Ascending aorta (tissue), 2 donors: ENCODE measurements at places on chromosomes 1 and 21.

DNA sequence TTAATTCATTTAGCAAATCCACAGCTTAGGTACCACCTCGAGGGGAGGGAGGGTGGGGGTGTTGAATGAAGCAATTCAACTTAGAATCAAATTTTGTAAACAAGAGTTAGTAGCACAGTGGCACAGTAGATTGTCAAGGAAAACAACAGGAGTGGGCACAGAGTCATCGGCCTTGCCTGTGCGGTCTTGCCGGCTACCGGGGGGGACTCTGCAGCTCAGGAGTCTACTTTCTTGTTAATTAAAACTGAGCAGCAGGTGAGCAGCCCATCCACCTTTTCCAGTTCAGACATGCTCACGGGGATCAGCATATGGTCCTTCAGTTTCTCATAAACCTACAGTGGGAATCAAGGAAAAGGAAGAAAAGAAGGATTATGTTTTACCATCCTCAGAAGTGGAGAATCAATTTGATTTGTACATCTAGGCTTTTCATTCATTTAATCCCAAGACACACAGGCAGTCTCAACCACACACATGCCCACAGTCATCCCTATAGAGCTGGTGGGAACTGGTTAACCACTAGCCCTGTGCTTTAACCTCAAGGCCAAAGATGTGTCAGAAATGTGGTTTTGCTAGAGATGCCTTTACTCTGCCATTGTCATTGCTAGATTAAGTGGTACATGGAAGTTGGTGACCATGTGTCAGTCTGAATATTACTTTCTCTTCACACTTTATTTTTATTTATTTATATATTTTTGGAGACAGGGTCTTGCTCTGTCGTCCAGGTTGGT, 45.0 kb upstream of the BCL10 start:
- no peak for DNase-seq

- DNase-seq, result no peak
Measured at GRCh38 chr1:197638316-197638715, 137.0 kb downstream of the DENND1B start.

- no peak for DNase-seq
Measured at GRCh38 chr1:59384443-59384842, 87.5 kb downstream of the FGGY start.

GRCh38 chr1:23798662-23799142, 1.9 kb downstream of the GALE start:
- no peak for DNase-seq

DNA sequence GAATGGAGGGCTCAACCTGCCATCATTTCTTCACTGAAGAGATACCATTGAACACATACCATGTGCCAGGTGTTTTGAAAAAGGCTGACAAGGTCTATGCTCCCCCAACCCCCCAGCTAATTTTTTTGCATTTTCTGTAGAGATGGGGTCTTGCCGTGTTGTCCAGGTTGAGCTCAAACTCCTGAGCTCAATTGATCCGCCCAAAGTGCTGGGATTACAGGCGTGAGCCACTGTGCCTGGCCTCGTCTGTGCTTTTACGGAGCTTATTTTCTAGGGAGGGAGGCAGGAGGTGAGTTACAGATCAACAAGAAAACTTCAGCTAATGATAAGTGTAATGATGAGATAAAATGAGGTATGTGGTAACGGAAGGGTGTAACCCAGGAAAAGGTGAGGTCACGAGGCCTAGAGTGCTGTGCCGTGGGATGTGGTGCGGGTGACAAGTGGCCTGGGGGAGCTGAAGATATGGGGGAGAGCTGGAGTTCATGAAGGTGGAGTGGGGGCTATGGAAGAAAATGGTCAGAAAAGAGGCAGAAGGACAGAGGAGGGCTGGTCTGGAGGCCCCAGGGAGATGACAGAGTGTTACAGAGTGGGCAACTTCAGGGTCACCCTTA, 28.2 kb downstream of the FAAH start:
- DNase-seq, result no peak

DNA sequence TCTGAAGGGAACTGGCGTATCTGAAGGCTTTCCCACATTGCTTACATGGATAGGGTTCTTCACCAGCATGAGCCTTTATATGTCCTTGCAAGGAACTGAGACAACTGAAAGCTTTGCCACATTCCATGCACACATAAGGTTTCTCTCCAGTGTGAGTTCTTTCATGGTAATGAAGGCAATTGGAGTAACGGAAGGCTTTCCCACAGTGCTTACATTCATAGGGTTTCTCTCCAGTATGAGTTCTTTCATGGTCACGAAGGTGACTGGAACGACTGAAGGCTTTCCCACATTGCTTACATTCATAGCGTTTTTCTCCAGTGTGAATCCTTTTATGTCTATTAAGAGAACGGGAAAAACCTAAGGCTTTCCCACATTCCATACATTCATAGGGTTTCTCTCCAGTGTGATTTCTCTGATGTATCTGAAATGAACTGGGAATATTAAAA, 15.0 kb downstream of the ZNF124 start:
- DNase-seq, result no peak

GRCh38 chr1:55579332-55580001, 364.3 kb upstream of the USP24 start:
- no peak for DNase-seq

DNA sequence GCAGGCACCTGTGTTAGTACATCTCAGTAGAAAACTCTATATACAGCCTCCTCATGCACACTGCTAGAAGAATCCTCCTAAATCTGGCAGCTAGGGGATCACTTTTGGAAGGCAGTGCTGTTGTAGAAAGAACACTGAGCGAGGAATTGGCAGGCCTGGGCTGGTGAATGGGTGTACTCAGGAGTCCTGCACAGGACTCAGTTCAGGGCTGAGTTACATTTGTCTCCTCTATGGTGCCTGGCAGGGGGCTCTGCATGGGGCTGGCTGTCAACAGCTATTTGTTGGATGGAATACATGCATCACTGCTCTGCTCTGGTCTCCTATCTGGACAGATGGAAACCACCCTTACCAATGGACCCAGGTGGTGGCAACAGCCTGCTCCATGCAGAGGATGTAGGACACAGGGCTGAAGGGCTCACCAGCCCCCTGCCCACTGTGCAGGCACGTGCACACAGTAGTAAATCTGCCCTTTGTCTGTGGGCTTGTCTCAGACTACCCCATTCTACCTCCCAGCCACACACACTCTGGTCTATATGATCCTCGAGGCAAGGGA, 74.2 kb downstream of the LRIG2 start:
- no peak for DNase-seq

GRCh38 chr1:43913666-43914360, 19.8 kb upstream of the ARTN start:
- no peak for DNase-seq

GRCh38 chr1:109770331-109771095, 6.8 kb upstream of the EPS8L3 start:
- DNase-seq, result no peak

- DNase-seq, result no peak
Measured at GRCh38 chr1:35539073-35539823, 18.0 kb downstream of the KIAA0319L start.

- DNase-seq, result no peak
Measured at GRCh38 chr1:53303726-53304515, 23.9 kb downstream of the LRP8 start.
